Posterior vena cava (tissue), 2 donors: ENCODE measurements at places on chromosomes 6 and 20.

DNA sequence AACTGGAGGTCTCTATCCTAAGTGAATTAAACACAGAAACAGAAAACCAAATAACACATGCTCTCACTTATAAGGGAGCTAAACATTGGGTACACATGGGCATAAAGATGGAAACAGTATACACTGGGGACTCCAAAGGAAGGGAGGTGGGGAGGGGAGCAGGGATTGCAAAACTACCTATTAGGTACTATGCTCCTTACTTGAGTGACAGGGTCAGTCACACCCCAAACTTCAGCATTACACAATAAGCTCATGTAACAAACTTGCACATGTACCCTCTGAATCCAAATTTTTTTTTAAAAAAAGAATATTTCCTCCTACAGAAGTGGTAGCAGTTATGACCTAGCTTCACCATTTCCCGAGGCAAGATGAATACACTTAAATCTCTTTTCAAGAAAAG lies 49.5 kb upstream of the MYLIP start:
- DNase-seq = no peak

DNA sequence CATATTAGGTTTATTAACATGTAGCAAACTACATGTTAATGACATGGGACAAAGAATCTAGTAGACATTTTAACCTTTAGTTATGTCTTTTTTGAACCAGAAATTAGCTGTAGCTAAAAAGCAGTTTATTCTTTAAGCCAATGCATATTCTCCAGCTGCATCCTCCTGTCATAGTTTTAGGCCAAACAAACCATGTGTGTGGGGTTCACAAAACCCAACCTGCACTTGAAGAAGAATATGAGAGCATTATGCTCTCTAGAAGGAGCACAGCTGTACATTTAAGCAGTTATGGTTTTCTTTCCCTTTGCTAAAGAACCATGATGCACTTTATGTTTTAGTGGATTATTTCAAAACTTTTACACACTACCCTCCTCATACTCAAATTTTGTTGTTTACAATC lies 46.2 kb downstream of the AKIRIN2 start:
- no peak for DNase-seq

- DNase-seq = no peak
These were observed 12.8 kb downstream of the ESF1 start for GRCh38 chr20:13771853-13772453.

GRCh38 chr20:18578581-18578980 lies 9.3 kb upstream of the DTD1 start:
- no peak for DNase-seq

DNA sequence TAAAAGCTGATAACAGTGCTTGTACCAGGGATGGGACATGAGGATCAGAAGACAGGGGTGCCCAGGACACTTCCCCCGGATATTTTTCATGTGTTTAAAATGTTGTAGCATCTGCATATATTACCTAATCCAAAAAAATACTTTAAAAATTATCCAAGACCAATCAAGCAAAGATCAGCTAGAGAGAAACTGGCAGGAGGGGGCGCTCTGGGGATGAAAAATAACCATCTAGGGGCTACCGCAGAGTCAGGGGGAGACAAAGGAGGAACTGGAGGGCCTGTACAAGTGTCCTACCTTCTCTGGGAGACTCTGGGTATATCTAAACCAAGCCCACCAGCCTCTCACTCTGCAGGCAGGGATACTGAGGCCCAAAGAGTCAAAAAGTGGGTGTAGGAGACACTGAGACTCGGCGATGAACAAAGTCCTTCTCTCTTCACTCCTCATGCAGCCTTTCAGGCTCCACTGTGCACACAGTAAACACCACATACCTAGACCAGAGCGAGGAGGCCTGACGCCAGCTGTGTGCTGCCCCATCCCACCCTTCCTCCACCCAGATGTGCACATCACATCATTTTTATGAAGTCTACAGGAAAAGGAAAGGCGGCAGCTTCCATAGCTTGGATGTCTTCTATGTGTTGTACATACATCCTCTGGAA lies 9.8 kb downstream of the RIMS4 start:
- DNase-seq = no peak

DNA sequence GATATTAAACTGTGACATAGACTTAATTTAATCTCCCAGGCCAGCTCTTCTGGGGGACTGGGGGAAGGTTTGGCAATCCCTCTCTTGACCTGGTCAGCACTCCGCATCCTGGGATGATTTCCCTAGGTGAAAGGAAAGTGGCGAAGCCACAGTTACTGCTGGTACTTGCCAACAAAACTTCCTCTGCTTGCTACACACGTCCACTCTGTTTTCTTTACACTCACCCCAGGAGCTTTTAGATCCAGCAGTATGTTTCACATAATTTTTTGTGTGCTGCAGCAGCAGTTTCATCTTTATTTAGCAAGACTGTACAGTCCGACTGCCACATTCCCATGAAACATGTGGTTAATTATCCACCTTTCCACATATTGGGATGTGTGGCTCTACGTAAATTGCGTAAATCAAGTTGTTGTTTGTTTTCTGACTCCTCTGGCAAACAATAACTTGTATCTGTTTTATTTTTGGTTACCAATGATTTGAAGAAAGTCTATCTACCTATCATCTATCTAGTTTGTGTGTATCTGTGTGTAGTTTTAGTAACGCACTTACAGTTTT lies 284.0 kb downstream of the PHF3 start:
- DNase-seq = no peak

DNA sequence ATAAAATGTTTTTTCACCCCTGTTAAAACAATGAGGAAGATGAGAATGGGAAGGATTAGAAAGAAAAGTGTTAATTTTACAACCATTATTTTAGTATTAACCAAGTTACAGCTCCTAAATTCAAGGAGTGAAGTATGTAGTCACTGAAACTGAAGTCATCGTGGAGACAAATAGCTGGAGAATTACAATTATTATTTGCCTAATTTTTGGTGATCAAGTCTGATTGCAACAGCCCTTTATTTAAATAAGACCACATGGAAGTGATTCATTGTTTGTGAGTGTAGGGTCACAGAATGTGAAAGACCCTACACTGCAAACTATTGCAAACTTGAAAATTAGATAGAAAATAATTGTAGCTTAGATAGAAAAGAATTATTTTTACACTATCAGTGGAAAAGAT lies 292.4 kb downstream of the CENPW start:
- DNase-seq = no peak

DNA sequence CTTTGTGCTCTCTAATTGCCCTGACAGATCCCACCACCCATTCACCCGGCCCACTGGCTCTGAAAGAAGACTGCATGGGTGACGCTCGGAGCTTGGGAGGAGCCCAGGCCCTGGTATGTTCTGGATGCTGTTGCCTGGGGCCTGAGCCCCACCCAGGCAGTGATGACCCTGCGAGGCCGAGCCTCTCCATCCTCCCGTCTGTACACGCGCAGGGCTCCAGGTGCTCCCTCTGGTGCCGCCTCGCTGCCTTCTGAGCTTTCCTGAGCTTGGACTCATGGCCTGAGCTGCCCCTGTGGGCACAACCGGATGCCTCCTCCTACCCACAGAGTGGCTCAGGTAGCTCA lies 61.2 kb downstream of the STK35 start:
- no peak for DNase-seq

- no peak for DNase-seq
These were observed at the start of gene TTBK1 for GRCh38 chr6:43242908-43243663. TSS of gene TTBK1 (plus strand) at chr6:43243481. CDS start at chr6:43246661, 3,180 bp downstream.

DNA sequence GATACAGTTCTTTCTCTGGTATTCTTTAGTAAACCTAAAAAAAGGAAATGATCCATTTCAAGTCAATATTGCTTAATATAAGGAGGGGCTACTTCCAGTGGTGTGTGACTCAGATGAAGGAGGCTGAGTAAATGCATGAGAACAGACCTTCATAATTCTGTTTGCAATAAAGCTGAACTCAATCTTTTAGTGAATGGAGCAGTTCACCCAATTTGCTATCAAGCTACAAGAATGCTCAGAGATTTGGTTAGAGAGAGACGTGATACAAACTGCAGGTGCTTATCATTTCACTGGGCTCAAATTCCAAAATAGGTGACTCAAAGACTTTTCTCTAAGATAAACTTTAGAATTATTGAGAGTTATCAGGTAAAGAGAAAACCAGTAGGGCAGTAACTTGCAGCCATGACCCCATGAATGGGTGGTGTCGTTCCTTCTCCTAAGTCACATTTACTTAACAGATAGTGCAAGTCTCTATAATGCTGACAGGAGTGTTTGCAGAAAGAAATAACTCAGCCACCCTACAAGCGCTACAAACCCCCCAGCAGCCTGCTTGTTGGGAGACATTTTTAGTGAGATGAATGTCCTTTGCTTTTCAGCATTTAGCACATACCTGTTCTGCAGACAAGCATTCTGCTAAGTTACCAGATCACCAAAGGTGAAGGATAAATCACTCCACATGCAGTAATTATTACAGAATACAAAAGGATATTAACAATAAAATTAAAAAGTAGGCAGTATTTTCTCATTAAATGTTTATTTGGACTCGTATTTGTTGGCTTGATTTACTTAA lies 16.4 kb upstream of the BLOC1S5 start:
- DNase-seq = no peak

GRCh38 chr20:23065266-23066201 lies 16.1 kb upstream of the THBD start:
- DNase-seq = no peak

DNA sequence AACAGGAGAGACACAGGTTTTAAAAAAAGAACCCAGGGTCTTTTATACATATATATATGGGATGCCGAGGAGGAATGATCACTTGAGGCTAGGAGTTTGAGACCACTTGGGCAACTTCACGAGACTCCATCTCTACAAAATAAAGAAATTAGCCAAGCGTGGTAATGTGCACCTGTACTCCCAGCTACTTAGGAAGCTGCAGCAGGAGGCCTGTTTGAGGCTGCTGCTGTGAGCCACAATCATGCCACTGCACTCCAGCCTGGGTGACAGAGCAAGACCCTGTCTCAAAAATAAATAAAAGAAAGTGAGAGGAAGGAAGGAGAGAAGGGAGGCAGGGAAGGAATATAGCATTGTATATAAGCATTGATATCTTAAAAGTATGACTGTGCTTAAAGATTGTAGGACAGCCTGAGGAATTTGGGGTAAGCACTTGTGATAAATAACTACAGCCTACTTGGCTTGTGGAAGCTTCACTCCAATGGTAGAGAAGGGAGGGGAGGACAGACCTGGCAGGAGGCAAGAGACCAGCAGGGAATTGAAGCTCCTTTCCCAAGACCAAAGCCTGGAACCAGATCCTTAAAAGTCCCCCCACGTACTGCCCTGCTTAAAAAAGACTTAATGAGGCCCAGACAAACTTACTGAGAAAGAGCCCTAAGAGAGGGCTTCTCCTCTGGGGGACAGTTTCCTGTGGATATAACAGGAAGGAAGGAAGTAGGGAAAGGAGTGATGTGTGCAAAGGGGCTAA lies 2.5 kb upstream of the SNTA1 start:
- no peak for DNase-seq

- no peak for DNase-seq
These were observed 404.1 kb upstream of the ID4 start for GRCh38 chr6:19432966-19433498.

DNA sequence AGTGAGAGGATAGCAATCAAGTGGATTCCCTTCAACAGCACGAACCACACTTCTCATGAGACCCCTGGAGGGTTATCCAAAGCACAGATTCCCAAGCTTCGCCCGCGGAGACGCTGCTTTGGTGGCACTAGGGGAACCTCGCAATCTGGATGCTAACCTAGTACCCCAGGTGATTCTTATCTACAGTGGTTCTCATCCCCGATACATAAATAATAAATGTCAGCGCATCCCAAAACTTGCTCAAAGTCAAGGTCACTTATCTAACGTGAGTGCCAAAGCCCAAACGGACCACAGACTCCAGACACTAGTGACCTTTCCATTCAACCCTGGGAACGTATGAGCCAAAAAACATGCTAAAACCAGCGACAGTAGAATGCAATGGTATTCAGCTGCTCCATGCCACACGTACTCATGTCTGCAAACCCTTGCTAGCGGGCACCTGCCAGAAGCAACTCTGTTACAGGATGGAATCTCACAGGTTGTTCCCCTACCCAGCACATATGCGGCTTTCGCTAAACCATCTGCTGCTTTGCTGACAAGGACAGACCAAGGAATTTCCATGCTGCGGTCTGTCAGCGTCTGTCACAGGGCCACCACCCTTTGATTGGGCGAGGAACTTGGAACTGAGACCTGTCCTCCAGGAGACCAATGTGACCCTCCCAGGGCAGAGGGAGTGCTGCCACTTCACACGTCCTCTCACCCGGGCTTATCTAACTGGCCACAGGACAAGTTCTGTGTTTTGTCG lies 16.8 kb downstream of the MYLK4 start:
- DNase-seq = no peak

GRCh38 chr6:54719131-54719530 lies 127.4 kb upstream of the FAM83B start:
- no peak for DNase-seq

GRCh38 chr6:132261354-132261753 lies 139.9 kb downstream of the MOXD1 start:
- no peak for DNase-seq

DNA sequence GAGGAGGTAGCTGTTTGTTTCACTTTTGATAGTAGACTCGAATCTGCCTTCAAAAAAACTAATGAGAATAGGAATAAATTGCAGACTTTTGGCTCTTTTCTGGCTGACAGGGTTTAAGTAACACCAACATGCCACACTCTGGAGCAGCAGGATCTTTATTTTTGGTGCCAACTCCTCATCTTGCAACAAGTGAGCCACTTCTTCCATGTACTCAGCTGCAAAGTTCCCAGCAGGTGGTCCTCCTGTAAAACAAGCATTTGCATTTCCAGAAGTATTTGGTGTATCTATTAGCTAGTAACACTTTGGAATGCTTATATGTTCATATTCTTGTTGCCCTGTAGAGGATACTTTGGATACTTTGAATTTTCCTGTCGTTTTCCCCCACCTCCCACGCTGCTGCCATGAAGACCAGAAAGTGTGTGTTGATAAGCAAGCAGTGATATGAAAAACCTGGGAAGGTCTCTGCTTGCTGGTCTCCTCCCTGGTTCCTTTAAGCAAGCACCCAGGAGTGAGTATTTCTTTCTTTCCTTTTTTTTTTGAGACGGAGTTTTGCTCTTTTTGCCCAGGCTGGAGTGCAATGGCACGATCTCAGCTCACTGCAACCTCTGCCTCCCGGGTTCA lies 1.0 kb downstream of the ARMH2 start:
- DNase-seq = no peak

GRCh38 chr6:135170238-135170637 lies 10.9 kb upstream of the MYB start:
- no peak for DNase-seq

GRCh38 chr20:40493071-40493470 lies 196.0 kb downstream of the MAFB start:
- DNase-seq = peak; percentile 83

GRCh38 chr20:48159145-48160008 lies 374.1 kb upstream of the SULF2 start:
- DNase-seq = peak; percentile 30
